ENCODE measurements at places on chromosomes 12 and 14.

- no peaks in the 10 kb centered on the region for H3K4me1 ChIP-seq
- H3K27ac ChIP-seq: no peak overlapping the region
- no peaks in the 10 kb centered on the region for H3K36me3 ChIP-seq
Measured at GRCh38 chr12:75561921-75562320, 50.5 kb upstream of the KRR1 start.

- no peaks in the 10 kb centered on the region for H3K27me3 ChIP-seq
- no peak for DNase-seq
- H3K27ac ChIP-seq: no peak overlapping the region
- H3K4me3 ChIP-seq: no peak overlapping the region
Measured at GRCh38 chr14:100782516-100783320, 43.2 kb upstream of the MEG3 start.

- no peaks in the 10 kb centered on the region for H3K4me1 ChIP-seq
- no peaks in the 10 kb centered on the region for H3K27me3 ChIP-seq
- DNase-seq: no peak
- no peaks in the 10 kb centered on the region for H3K36me3 ChIP-seq
- H3K4me3 ChIP-seq: no peak overlapping the region
- no peak overlapping the region for H3K27ac ChIP-seq
Measured at GRCh38 chr12:58657190-58657589, 263.1 kb downstream of the LRIG3 start.

DNA sequence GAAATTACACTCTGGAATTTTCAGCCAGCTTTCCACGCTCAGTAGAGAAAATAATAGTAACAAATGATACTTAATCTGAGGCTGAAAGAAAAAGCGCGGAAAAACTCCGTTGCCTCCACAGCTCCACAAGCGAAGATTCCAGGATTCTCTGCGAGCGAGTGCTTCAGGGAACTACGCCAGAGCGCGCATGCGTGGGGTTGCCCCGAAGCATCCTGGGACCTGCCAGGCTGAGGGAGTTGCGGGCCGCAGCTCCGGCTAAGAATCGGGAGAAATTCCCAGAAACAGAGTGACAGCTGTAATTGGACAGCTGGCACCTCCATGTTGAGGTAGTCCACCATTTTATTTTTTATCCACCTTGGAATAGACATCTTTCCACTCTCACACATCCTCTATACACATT, 12.0 kb upstream of the TTC5 start:
- H3K36me3 ChIP-seq: peaks cover 95% of the 10 kb centered on the region
- DNase-seq: no peak
- no peak overlapping the region for H3K27ac ChIP-seq
- no peaks in the 10 kb centered on the region for H3K27me3 ChIP-seq
- H3K4me1 ChIP-seq: no peaks in the 10 kb centered on the region

GRCh38 chr14:49463146-49463545, 123.0 kb downstream of the RPS29 start:
- H3K27ac ChIP-seq: no peak overlapping the region
- no peaks in the 10 kb centered on the region for H3K27me3 ChIP-seq
- no peak overlapping the region for H3K4me3 ChIP-seq
- H3K36me3 ChIP-seq: no peaks in the 10 kb centered on the region

DNA sequence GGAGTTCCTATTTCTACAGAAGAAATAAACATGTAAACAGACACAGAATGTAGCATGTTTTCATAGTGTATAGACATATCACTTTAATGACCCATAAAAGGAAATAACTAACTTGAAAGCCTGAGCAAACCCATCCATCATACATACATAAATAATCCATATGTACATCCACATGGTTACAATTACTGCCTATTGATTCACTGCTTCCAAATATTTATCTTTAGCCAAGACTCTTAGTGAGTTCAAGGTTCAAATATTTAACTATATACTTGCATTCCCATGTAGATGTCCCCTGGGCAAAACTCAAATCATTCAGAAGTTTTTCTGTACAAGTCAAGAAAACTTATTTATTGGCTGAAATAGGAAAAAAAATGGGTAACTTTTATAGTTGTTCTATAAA, 95.4 kb downstream of the CCER1 start:
- H3K4me3 ChIP-seq: no peak overlapping the region
- H3K36me3 ChIP-seq: no peaks in the 10 kb centered on the region
- no peak overlapping the region for H3K27ac ChIP-seq
- DNase-seq: no peak
- no peaks in the 10 kb centered on the region for H3K27me3 ChIP-seq

DNA sequence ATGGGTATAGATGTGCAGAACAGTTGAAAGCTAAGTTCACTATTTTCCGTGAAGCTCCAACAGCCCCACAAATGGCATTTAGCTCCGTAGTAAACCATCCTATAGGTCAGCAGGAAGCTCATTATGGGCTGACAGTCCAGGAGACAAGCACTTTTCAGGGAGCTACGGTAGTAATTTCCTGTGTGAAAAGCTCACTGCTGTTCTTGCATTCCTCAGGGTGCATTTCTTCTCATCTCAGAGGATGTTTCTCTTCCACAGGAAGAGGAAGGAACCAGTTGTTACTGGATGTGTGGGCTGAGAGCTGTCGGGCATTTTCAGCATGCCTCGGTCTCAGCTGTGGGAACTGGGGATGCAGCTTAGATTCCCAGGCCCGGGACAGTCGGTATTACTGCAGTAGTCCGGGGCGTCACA, 72.8 kb downstream of the GALNT4 start:
- H3K4me3 ChIP-seq: no peak overlapping the region
- DNase-seq: peak; percentile 28
- no peaks in the 10 kb centered on the region for H3K36me3 ChIP-seq
- H3K27ac ChIP-seq: peak overlapping the region; percentile 21

- H3K4me3 ChIP-seq: no peak overlapping the region
- DNase-seq: no peak
- no peak overlapping the region for H3K27ac ChIP-seq
- no peaks in the 10 kb centered on the region for H3K27me3 ChIP-seq
- no peaks in the 10 kb centered on the region for H3K36me3 ChIP-seq
- no peaks in the 10 kb centered on the region for H3K4me1 ChIP-seq
Measured at GRCh38 chr14:59582845-59583509, 6.4 kb upstream of the CCDC175 start.

DNA sequence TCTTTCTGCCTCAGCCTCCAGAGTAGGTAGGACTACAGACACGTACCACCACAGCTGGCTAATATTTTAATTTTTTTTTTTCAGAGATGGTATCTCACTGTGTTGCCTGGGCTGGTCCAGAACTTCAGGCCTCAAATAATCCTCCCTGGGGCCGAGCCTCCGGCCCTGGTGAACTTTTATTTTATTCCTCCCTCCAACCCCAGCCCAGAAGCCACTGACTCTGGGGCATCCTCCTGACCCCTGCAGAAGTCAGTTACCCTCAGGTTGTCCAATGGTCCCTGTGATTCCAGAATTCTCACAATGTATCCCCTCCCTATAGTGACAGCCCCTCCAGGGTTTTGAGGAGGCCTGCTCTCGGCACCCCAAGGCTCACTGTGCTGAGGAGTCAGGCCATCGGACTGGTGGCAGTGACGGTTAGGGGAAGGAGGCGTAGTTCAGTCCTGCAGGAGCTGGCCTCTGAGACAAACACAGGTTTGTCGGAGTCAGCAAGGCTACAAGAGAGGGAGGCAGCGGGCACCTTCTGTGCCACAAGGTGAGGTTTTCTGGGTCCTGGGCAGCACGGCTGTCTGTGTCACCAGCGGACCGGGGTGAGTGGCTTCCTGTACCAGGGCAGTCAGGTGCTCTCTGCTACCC, 19.4 kb upstream of the FIGNL2 start:
- H3K4me1 ChIP-seq: no peaks in the 10 kb centered on the region
- H3K36me3 ChIP-seq: no peaks in the 10 kb centered on the region
- H3K4me3 ChIP-seq: no peak overlapping the region
- H3K27me3 ChIP-seq: no peaks in the 10 kb centered on the region

DNA sequence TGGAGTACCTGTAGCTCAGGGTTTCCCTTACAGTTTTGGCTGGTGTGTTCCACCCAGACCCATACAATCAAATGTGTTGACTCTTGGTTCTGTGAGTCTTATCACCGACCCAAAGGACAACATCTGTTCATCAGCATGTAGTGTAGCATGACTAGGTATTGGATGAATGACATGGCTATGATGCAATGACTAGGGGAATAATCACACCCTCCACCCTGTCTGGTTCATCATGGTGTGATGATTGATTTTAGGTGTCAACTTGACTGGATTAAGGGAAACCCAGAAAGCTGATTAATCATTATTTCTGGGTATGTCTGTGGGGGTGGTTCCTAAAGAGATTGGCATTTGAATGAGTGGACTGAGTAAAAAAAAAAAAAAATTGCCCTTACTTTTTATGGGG, 311.3 kb downstream of the DPF3 start:
- no peak overlapping the region for H3K4me3 ChIP-seq
- peaks cover 10% of the 10 kb centered on the region for H3K4me1 ChIP-seq
- no peaks in the 10 kb centered on the region for H3K36me3 ChIP-seq
- no peak overlapping the region for H3K27ac ChIP-seq
- DNase-seq: no peak

- H3K36me3 ChIP-seq: no peaks in the 10 kb centered on the region
- H3K4me1 ChIP-seq: peaks cover 26% of the 10 kb centered on the region
- H3K4me3 ChIP-seq: no peak overlapping the region
- no peaks in the 10 kb centered on the region for H3K27me3 ChIP-seq
- peak overlapping the region; percentile 32 for H3K27ac ChIP-seq
Measured at GRCh38 chr14:61493239-61493638, 171.9 kb downstream of the PRKCH start.

GRCh38 chr14:77110286-77110685, 12.2 kb downstream of the CIPC start:
- no peaks in the 10 kb centered on the region for H3K27me3 ChIP-seq
- H3K27ac ChIP-seq: no peak overlapping the region
- H3K36me3 ChIP-seq: no peaks in the 10 kb centered on the region
- no peak for DNase-seq
- H3K4me1 ChIP-seq: no peaks in the 10 kb centered on the region

DNA sequence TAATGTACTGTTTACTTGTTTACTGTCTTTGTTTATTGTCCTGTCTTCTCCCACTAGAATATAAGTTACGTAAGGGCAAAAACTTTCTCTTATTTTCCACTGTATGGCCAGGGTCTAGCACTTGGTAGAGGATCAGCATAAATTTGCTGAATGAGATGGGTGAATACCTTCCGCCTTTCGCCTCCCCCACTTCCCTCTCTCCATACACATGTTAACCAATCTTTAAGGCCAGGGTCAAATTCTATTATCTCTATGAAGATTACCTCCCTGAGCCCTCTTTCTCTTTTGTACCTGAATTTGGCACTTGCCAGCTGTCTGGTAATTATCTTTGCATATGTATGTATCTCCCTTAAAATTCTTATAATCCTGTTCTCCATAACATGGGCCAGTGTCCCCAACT, 4.9 kb downstream of the DUSP16 start:
- H3K27ac ChIP-seq: peak overlapping the region; percentile 100
- no peak for DNase-seq
- H3K27me3 ChIP-seq: no peaks in the 10 kb centered on the region
- H3K36me3 ChIP-seq: no peaks in the 10 kb centered on the region

DNA sequence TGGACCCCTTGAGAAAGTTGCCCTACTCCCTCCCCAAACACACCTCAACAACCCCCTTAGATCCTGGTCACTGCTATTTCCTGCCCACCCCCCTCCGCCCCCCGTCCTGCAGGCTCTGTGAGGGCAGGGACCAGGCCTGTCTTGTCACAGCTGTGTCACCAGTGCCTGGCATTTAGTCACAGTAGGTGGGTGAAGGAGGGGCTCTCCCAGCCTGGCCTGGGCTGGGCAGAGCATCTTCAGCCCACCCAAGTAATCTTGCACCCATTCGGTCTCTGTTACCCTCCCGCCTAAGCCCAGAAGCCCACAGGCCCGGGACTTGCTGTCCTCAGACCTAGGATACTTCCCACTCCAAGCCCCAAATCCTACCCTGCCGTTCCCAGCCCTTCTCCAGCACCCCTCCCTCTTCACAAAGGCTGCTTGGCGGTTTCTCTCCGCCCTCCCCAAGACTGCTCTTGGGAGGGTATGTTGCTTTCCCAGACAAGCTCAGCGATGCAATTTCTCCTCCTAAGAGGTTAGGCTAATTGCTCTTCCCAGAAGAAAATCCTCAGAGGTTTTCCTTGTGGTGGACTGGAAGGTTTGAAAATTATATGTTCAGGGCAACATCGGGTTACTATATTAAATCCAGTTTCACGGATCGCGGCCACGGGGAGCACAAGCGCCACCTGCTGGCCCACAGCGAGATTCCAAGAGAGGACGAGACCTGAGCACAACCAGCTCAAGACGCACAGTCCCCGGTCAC, 50.8 kb upstream of the ZFP36L1 start:
- peak overlapping the region; percentile 26 for H3K4me3 ChIP-seq
- H3K27me3 ChIP-seq: no peaks in the 10 kb centered on the region

- no peaks in the 10 kb centered on the region for H3K4me1 ChIP-seq
- H3K4me3 ChIP-seq: no peak overlapping the region
- no peaks in the 10 kb centered on the region for H3K27me3 ChIP-seq
- H3K27ac ChIP-seq: no peak overlapping the region
- DNase-seq: no peak
- no peaks in the 10 kb centered on the region for H3K36me3 ChIP-seq
Measured at GRCh38 chr14:21669284-21669683, 4.3 kb downstream of the OR4E1 start.

GRCh38 chr14:105503935-105504692, 13.1 kb downstream of the TEDC1 start:
- H3K27ac ChIP-seq: no peak overlapping the region
- H3K27me3 ChIP-seq: no peaks in the 10 kb centered on the region
- no peak overlapping the region for H3K4me3 ChIP-seq
- H3K36me3 ChIP-seq: no peaks in the 10 kb centered on the region
- no peak for DNase-seq

DNA sequence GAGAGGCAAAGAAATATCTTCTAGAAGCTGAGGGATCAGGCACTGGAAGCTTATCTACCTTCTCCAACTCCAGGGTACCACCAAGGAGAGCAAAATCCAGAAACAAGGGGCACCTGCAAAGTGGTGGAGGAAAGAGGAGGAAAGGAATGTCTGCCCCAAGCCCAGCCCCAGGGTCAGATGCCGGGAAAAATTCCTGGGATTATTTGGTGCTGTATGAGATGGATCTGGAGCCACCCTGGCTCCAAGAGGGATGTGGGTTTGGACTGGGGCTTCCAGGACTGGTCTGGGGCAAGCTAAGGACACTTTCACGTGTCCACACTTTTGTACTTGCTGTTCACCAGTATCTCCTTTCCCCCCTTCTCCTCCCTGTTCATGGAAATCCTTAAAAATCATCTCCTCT, 69.8 kb downstream of the DPF3 start:
- no peak overlapping the region for H3K4me3 ChIP-seq
- no peak for DNase-seq
- H3K4me1 ChIP-seq: peaks cover 10% of the 10 kb centered on the region
- H3K27ac ChIP-seq: no peak overlapping the region
- H3K27me3 ChIP-seq: no peaks in the 10 kb centered on the region

DNA sequence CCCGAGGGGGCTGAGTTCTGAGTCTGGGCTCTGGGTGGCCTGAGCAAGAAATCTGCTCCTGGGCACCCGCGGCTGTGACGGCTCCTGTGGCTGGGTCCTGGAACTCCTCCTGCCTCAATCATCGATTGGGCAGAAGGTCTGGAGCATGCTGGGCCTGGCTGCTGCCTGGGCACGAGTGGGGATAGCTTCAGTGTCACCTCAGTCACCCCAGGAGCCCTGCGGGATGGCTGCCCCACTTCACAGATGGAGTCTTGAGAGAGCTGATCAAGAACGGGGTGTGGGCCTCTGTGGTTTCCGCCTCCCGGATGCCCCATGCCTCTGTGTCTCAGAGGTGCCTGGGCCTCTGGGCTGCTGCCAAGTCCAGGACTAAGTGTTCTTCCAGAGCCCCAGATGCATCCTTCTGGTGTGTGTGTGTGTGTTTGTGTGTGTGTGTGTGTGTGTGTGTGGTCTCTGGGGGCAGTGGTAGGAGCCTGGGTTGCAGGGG, 185.6 kb upstream of the C14orf180 start:
- H3K4me3 ChIP-seq: no peak overlapping the region
- no peaks in the 10 kb centered on the region for H3K4me1 ChIP-seq
- no peak for DNase-seq
- no peaks in the 10 kb centered on the region for H3K36me3 ChIP-seq
- no peaks in the 10 kb centered on the region for H3K27me3 ChIP-seq
